ENCODE measurements at places on chromosomes 4 and X.

GRCh38 chr4:15144967-15145295 is 142.7 kb downstream of the CPEB2 start:
- DNase-seq, result no peak

DNA sequence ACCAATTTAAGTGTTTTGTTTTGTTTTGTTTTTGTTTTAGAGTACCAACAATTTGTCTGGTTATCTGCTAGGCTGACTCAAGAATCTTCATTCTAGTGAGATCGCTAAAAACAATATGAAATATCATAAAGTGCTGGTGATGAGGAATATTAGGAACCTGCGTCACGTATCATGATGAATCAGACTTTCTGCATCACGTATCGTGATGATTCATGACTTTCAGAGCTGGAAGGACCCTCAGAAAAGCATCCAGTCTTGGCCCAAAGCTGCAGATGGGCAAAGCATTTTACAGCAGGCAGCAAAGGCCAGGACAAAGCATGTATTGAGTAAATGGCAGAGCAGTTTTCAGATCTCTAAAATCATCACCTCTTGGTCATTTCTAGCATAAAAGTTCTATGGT is 278.0 kb upstream of the BOD1L1 start:
- DNase-seq, result no peak

GRCh38 chrX:119391279-119391678 is 7.9 kb upstream of the SLC25A43 start:
- no peak for DNase-seq

DNA sequence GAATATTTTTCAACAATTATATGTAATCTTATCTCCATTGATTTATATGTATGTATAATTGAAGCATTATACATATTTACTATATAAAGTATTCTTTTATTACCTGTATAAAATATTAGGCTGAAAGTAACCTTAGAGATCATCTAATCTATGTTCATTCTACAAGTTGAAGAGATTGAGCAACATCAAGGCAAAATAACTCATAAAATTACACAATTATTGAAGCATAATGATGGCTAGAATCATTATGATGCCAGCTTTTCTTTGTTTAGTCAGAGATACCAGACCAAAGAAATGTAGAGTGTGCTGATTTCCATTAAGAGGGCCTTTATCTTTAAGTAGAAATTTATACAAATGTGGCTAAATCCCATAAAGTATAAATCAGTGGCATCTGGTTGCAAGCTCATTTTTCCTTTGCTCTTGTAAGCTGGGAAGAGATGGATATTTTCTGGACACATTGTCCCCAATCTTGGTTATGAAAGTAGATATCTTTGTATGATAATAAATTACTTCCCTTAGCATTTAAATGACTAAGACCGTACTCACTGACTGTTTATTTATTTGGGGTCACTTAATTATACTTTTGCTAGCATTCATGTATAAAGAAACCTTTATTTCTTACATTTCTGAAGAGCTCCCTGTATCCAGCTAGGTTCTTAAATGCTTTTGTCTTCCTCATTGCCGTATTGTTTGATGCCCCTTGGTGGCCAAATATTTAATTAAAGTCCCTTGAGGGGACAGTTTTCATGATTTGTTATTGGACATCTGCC is 339.8 kb downstream of the PCDH7 start:
- DNase-seq, result no peak

- DNase-seq, result no peak
Observed at GRCh38 chr4:81785338-81785737, 313.6 kb upstream of the RASGEF1B start.
